ENCODE measurements at places on chromosomes 7 and 10. TPM values are rescaled to one million over a fixed set of nuclear protein-coding genes. Genes with fewer than 3 reads are reported as not detected.

GRCh38 chr10:29409241-29410054 is 120.6 kb downstream of the LYZL1 start:
- H3K4me1 ChIP-seq: peaks cover 9% of the 10 kb centered on the region
- peak overlapping the region; percentile 93 for H3K4me3 ChIP-seq
- H3K27me3 ChIP-seq: no peaks in the 10 kb centered on the region
- H3K36me3 ChIP-seq: peaks cover 3% of the 10 kb centered on the region
- peak; percentile 29 for DNase-seq

GRCh38 chr7:67564959-67565358 is 568.3 kb downstream of the TYW1 start:
- no peaks in the 10 kb centered on the region for H3K36me3 ChIP-seq
- no peaks in the 10 kb centered on the region for H3K27me3 ChIP-seq
- DNase-seq: no peak
- no peaks in the 10 kb centered on the region for H3K4me1 ChIP-seq
- H3K27ac ChIP-seq: no peak overlapping the region
- H3K4me3 ChIP-seq: no peak overlapping the region

DNA sequence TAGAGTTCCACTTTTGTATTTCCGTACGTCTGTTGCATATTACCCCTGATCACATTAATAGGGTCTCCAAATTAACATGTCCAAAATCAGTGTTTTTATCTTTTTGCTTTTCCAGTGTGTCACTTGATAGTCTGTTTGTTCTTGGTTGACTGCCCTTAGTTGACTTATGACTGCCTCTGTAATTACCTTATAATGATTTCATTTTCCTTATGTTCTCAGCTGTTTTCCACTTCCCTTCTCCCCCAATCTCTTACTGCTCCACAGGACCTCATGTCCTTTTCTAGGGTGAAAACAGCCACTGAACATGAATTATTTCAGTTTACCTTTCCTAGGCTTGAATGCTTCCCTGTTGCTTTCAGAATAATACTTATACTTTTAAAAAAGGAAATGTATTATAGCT is 54.7 kb downstream of the MAPK8 start:
- H3K36me3 ChIP-seq: no peaks in the 10 kb centered on the region
- no peak for DNase-seq
- H3K4me1 ChIP-seq: peaks cover 8% of the 10 kb centered on the region

The MAPK8 gene
- total RNA-seq: 25.9 TPM

GRCh38 chr7:33195264-33195663 is 65.9 kb downstream of the BBS9 start:
- no peak overlapping the region for H3K4me3 ChIP-seq
- no peak for DNase-seq
- H3K27ac ChIP-seq: no peak overlapping the region

Measured in activated B cell treated with CpG ODN at 0.5 μM for 24 hours (primary cell).